AG09319 (cell line): ENCODE measurements at places on chromosomes 12 and 14.
A peak's percentile ranks its signal among the peaks of the same experiment; 100 is the strongest.

DNA sequence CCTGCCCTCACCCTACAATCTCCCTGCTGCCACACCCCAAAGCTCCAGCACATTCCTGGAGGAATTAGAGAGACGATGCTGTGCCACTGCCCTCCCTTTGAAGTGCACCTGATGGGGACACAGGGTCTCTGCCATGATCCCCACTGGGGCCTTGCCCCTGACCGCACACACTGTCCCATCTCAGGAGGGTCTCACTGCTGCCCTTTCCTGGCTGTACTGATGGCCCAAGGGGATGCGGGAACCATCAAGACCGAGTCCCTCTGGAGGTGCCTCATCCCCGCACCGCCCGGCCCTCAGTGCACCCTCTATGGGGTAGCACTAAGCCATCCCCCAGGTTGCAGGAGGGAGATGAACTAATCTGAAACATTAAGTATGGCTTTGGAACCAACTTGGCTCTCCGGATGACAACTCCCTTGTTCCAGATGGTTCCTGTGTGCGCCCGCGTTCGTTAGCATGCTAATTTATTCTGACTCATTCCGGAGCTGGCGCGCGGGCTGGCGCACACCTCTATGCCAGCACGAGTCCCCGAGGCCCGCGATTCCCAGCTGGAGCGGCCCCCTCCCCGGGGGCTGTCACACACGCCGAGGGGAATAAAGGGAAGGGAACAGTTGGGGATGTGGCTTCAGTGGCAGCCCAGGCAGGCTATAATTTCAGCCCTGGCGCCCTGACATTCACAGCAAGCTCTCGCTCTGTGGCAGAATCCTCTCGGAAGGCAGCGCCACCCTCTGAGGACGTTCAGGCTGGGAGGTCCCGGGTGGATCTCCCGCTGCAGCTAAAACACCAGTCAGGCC lies 34.2 kb upstream of the C14orf180 start:
- no peak for DNase-seq

- no peak for DNase-seq
Measured at GRCh38 chr12:9619411-9620179, 11.9 kb upstream of the KLRB1 start.

- DNase-seq, result no peak
Measured at GRCh38 chr12:59657266-59657665, 61.4 kb downstream of the SLC16A7 start.

GRCh38 chr12:72095025-72095424 lies 156.4 kb downstream of the TPH2 start:
- no peak for DNase-seq

- DNase-seq, result peak; percentile 44
Measured at GRCh38 chr12:64010069-64010686, 165.7 kb downstream of the SRGAP1 start.

DNA sequence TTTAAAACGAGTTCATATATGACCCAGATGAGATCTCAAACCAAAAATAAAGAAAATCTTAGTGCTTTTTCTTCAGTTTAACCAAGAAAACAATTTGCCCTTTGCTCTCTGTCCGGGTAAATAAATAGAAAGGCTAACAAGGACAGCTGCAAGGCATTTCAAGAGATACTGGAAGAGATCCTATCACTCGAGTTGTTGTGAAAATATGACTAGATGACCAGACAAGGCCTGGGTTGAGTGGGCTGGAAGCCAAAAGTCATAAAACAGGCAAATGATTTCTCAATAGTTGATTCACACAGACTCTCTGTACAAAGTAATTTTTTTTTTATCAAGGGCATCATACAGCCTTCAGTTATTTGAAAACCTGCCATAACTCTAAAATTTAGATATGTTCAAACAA lies 55.9 kb upstream of the AVPR1A start:
- DNase-seq, result no peak

DNA sequence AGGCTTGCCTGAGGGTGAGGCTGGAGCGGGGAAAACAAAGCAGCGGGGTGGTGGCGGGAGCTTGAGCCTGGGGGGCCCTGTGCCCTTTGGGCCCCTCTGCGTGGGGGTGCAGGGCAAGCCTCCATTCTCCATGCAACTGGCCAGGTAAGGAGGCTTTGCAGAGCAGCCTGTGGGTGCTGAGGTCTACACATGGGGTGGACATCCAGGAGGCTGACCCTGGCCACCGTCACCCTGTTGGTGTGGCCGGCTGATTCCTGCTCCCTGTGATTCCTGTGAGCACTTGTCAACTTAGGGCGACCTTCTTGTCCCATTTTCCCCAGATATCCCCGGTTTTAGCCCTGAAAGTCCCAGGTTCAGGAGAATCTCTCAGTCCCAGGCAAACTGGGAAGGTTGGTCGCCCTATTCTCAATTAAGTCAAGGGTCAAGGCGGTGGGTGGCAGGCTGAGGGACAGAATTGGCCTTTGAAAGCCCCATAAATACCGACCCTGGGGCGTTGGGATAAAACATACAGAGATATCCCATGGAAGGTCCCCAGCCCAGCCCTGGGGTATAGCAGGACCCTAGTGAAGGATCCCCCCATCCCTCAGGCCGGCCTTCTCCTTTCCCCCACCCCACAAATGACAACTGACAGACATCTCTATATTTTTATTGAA lies 70.5 kb downstream of the PRIMA1 start:
- no peak for DNase-seq

DNA sequence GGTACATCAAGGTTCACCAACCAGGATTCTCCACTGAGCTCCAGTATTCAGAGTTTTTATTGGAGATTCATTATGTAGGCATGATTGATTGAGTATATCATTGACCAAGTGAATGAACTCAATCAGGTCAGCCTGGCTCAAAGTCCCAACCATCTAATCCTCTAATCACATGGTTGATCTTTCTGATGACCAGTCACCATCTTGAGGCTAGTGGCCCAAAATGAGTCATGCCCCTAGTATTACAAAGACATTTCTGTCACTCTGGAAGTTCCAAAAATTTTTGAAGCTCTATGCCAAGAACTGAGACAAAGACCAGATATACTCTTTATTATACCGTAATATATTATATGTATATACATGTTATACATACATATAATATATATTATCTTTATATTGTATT lies 75.9 kb upstream of the ATF7IP start:
- DNase-seq, result no peak

DNA sequence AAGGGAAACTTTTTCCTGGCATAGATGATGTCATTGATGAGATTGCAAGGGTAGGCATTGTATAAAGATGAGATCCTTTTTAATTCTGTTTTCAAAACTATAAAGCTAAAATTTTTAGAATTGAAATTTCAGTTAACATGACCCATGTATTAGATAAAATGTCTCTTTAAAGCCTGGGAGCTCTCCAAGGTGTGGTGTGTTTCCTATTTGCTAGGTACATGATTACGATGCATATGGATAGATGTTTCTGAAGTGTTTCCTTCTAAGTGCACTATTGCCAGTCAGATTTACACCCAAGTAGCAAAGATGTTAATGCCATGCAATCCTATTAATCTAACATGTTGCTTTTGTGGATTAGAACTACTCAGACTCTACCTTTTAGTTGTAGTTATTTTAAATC lies 834.7 kb downstream of the DIO2 start:
- DNase-seq, result no peak

GRCh38 chr14:105063056-105063455 lies 2.2 kb downstream of the GPR132 start:
- DNase-seq, result no peak

GRCh38 chr12:8991371-8992345 lies 2.3 kb downstream of the KLRG1 start:
- no peak for DNase-seq

DNA sequence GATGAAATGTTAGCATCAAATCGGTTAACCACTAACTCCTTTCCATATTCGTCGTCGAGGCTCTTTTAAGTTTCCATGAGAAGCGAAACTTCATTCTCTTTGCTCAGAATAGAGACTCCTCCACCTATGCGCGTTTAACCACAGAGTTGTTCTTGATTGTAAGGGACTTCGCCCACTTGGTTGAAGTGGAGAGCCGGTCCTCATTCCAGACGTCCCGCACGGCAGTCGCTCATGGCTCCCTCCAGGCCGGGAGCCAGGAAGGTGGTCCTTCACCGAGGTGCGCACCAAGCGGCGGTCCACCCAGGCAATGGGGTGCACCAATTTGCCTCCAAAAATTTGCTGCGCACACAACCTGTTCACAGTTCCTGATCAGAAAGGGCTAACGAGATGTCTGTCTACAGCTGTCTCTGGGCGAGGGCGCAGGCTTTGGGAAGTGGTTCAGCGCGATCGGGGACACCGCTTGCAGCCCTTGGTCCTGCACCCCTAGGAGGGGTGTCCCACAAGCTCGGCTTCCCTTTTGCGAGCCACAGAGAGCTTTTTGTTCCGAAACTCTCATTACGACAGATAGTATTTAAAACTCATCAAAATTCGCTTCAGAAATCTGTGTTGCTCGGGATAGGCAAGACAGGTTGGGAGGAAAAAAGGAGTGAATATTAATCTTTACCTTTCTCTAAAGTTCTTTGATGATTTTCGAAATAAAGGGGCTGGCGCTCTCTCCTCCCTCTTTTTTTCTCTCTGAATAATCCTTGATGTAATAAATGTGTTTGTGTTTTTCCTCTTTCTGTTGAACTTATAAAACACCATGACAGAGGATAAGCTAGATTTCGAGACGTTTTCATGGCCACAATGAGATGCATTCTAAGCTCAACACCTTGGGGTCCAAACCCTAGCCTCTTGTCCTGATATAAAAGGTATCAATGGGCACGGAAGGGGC lies 6.4 kb upstream of the ALX1 start:
- no peak for DNase-seq
